NCI-H1694 treated with DMSO at 0.1 percent for 48 hours (cell line): ENCODE measurements at places on chromosomes 7 and 10.

DNA sequence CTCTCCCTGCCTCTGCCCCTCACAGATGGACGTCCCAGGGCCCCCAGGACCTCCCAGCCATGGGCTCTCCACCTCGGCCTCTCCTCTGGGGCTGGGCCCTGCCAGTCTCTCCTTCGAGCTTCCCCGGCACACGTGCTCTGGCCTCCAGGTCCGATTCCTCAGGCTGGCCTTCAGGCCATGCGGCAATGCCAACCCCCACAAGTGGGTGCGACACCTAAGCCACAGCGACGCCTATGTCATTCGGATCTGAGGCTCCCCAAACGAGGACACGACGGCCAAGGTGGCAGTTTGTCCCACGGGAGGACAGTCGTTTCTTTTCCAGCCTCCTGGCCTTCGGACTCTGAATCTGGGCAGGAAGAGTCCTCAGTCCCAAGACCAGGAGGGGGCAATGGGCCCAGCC, 5.2 kb downstream of the AP4M1 start:
- no peak for DNase-seq

DNA sequence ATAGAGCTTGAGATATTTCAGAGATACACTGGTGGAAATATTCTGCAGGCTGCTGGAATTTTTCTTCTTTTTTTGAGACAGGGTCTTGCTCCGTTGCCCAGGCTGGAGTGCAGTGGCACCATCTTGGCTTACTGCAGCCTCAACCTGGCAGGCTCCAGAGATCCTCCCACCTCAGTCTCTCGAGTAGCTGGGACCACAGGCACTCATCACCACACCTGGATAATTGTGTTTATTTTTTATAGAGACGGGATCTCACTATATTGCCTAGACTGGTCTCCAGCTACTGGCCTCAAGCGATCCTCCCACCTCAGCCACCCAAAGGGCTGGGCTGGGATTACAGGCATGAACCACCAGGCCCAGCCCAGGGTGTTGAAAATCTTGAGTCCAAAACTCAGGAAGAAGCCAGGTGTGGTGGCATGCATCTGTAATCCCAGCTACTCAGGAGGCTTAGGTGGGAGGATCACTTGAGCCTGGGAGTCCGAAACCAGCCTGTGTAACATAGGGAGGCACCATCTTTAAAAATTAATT, 55.7 kb upstream of the FOXK1 start:
- DNase-seq: no peak

DNA sequence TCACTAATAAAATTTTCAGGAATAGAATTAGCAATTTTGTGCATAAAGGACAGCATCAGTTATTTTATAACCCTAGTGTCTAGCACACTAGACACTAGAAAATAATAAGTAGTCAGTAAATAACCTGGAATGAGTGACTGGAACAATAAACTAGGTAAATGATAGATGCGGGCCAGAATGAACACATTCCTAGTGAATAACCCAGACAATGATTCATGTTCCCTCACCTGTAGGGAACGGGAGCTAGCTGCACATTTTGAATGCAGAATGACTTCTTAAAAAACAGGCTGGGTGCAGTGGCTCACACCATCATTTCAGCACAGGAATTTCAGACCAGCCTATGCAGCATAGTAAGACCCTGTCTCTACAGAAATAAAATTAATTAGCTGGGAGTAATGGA, 3.2 kb upstream of the ATOH7 start:
- no peak for DNase-seq

DNA sequence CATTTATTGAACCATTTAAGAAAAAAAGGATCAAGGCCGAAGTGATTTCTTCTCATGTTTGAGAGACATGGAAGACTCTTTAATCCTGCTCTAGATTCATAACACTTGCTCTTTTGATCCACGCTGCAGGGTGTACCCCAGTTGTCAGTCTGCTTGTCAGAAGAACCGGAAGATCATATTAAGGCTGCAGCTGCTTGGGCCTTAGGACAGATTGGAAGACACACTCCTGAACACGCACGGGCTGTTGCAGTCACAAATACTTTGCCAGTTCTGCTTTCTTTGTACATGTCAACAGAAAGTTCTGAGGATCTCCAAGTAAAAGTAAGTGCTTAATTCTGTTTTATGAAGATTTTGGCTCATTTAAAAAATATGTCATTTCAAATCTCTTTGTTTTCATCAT, 46.3 kb downstream of the SPAG6 start:
- DNase-seq: no peak

- no peak for DNase-seq
Observed at GRCh38 chr7:83509255-83510021, 139.5 kb downstream of the SEMA3E start.

GRCh38 chr7:100483722-100484672, at the start of gene NYAP1:
NYAP1 (plus strand) TSS chr7:100483927; CDS start chr7:100485312, 1,385 bp downstream.
- peak; percentile 44 for DNase-seq

DNA sequence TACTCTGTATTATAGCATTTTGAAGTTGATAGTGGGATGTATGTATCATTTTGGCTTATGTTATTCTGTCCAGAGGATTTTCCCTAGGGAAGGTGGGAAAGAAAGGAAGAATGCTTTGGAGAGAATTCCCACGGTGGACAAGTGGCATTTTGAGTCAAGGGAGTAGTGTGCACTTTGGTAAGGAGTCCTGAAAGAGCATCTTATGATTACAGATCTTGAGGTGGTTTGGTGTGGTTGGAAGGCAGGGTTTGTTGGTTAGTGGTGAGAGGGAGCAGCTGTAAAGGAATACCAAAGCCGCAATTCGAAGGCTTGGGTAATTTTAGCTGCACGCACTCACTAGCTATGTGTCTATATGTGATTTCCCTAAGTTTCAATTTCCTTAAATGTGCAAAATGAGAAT, 16.1 kb downstream of the CCSER2 start:
- DNase-seq: no peak

- no peak for DNase-seq
Observed at GRCh38 chr10:4473977-4474376, 352.0 kb upstream of the AKR1E2 start.

- no peak for DNase-seq
Observed at GRCh38 chr10:48821692-48822091, 117.9 kb downstream of the LRRC18 start.

- DNase-seq: no peak
Observed at GRCh38 chr7:110964775-110965174, 126.2 kb upstream of the LRRN3 start.

- DNase-seq: no peak
Observed at GRCh38 chr10:25896421-25896820, 37.6 kb upstream of the MYO3A start.

GRCh38 chr7:80960244-80960795, 41.5 kb upstream of the SEMA3C start:
- DNase-seq: no peak

- DNase-seq: no peak
Observed at GRCh38 chr10:120789303-120790203, 61.6 kb upstream of the WDR11 start.

DNA sequence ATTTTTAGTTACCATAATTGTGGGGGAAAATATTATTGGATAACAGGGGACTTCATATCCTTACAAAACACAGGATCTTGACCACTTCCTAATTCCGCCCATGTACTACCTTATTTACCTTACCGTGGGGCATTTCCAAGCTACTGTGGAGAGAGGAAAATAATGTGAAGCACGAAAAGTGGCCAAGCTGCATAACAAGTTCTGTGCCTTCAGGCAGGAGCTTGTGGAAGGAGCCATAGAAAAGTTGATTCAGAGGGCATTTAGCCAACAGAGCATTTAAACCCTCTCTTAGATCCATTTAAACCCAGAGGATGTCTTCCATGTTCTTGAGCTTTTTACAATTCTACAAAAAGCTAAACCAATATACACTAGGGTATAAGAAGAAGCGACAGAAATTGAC, 41.6 kb downstream of the DNAJB9 start:
- DNase-seq: no peak

DNA sequence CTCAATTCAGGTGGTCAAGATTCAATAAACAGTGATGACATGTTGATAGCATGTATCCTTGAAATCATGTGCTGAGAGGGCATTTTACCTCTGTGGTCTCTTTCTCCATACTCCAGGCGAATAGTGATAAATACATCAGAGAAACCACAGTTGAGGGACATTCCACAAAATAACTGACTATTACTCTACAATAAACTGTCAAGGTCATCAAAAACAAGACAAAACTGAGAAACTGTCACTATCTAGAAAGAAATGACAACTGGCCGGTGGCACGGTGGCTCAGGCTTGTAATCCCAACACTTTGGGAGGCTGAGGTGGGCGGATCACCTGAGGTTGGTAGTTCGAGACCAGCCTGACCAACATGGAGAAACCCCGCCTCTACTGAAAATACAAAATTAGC, 16.2 kb downstream of the SFR1 start:
- no peak for DNase-seq

DNA sequence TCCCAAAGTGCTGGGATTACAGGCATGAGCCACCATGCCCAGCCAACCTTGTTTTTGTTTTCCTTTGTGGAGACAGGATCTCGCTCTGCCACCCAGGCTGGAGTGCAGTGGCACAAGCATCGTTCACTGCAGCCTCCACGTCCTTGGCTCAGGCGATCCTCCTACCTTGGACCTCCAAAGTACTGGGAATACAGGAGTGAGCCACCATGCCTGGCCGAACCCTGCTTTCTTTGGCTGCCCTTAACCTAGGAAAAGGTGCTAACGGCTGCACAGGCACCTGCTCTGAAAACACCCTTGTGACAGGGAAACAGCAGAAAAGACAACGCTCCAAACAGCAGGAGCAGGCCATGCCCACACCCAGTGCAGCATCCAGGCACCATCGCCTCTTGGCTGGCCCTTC, 71.9 kb downstream of the OAT start:
- DNase-seq: no peak
